ENCODE measurements at places on chromosomes 12 and 14. TPM values are rescaled to one million over a fixed set of nuclear protein-coding genes. Genes with fewer than 3 reads are reported as not detected.

Gene SMOC1
- total RNA-seq: 0.38 TPM

Gene ALKBH1
- total RNA-seq: 10.8 TPM

Gene RFX4
- not detected for total RNA-seq

Gene RNASE7
- not detected for total RNA-seq

Measured in endothelial cell (in vitro differentiated cells).